ENCODE measurements at places on chromosomes 4 and X. TPM values are rescaled to one million over a fixed set of nuclear protein-coding genes. Genes with fewer than 3 reads are reported as not detected.
A peak's percentile ranks its signal among the peaks of the same experiment; 100 is the strongest.

- no peak for DNase-seq
Observed at GRCh38 chrX:88883200-88883599, 136.2 kb downstream of the CPXCR1 start.

- DNase-seq: no peak
Observed at GRCh38 chrX:153488231-153488914, 6.4 kb upstream of the BGN start.

DNA sequence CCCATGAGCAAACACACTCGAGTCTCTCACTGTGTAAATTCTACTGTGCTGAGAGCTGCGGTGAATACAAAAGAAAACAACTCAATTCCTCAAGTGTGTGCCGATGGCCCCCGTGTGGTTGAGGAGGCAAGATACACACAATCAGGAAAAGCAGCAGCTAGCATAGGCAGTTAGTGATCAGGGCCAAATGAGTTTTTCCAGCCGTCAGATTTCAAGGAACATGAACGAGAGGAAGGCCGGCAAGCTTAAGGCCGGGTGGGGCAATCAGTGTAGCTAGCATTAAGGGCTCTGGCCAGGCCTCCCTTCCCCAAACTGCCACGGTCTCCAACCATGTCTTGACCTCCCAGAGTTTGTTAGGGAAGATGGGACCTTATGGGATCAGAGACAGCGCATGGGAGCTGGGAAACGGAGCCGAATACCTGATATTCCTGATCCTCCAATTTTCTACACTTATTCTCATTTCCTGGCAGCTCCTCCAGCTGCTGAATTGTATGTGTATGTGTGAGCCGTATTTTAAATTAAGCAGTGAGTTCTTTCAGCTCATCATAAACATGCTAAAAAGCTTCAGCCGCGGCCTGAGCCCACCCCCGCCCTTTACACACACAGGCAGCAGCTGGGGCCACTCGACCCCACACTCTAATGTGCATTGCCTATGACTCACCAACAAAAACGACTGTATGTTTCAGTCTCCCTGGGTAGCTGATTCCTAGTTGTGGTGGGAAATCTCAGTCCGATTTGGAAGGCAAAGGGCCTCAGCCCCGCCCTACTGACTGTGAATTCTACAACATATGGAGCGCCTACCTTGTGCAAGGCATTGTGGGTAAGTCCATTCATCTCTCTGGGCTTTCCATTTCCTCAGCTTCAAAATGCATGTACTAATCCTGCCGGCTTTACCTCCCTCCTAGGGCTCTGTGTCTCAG is 59.9 kb downstream of the RTL9 start:
- DNase-seq: peak; percentile 70

Gene DUSP9
- total RNA-seq: not detected

GRCh38 chrX:127764674-127765073 is 287.5 kb downstream of the ACTRT1 start:
- no peak for DNase-seq

DNA sequence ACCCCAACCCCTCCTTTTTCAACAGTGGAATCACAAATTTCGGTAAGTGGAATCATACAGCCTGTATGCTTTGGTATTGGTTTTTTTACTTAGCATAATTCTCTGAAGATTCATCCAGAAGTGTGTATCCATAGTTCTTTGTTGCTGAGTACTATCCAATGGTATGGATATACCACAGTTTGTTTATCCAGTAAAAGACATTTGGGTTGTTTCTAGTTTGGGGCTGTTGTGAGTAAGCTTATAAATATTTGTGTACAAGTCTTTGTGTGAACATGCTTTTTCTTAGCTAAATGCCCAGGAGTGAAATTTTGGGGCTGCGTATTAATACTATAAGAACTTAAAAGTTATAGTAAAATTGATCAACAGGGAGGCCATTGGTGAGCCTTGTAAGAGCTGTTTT is 57.5 kb upstream of the GC start:
- no peak for DNase-seq

GRCh38 chr4:68152411-68152810 is 22.7 kb upstream of the TMPRSS11F start:
- DNase-seq: no peak

Gene TRIM75
- total RNA-seq: not detected

DNA sequence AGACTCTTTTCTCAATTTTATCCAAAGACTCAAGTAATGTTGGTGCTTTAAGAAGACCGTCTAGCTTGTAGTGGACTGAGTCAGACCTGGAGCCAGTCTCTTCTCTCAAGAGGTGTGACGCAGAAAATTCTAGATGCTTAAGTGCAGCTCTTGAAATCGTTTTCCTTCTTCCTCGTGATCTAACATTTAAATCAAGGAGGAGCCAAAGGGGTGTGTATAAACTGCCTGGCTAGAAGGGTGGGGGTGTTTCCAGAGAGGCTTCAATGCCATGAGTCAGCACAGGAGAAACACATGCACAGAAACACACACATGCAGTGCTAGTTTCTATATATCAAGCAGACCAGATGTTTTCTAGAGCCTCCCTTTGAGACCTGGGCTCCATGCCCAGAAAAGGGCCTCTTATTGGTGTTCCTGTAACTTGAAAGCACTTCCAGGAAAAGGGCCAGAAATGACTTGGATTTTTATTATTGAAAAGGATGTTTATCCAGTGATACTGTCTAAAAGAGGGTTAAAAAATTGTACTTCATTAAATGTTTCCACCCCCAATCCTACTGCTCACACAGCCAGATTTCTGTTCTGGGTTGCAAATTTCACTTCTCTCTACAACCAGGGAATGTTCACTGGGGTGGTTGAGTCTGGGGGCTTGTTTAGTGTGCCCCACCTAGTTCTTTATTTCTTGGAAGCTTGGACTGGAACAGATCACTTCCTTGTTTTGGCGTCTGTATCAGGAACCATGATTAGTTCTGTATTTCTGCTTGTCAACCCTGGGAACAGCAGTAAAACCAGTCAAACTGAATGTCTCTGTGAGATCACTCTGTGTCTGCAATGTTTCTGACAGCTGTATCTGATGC is at the start of gene CLIC2:
Gene CLIC2, minus strand, starts transcription at position 129 of the 851 bp plus-strand sequence. CDS start 187 bp downstream, outside the sequence.
- DNase-seq: no peak

Gene NSUN7
- not detected for total RNA-seq

Gene SHISA3
- total RNA-seq: not detected

DNA sequence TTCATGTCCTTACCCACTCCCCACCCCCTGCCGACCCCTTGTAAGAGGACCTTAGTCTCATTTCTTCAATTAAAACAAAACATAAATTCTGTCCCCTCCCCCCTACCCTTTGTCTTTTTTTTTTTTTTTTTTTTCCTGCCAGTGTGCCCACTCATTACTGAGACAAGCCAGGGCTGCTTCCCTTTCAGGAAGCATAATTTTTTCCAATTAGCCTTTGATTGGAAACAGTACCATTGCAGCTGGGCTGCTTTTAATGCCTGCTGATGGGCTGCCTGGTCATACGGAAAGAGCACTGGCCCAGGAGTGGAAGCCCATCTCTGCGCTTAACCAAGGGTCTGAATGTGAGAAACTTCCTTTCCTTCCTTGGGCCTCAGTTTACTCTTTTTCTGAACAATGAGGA is 18.6 kb upstream of the CAPN6 start:
- DNase-seq: no peak

DNA sequence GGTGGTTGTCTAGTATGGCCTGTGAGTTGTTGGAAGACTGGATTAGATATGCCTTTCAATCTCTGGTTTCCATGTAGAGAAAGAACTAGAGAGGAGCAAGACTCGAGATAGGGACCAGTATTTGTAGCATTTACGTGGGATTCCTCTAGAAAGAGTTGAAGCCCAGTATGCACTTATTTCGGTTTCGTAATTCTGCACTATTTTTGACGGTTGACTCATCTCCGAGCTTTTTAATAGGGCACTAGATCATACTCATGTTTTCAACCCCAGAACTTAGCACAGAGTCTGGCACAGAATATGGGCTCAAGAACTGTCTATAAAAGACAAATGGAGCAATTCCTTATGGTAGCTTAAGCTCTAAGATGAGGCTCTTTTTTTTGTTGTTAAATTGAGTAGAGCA is 15.7 kb downstream of the HELT start:
- DNase-seq: no peak

DNA sequence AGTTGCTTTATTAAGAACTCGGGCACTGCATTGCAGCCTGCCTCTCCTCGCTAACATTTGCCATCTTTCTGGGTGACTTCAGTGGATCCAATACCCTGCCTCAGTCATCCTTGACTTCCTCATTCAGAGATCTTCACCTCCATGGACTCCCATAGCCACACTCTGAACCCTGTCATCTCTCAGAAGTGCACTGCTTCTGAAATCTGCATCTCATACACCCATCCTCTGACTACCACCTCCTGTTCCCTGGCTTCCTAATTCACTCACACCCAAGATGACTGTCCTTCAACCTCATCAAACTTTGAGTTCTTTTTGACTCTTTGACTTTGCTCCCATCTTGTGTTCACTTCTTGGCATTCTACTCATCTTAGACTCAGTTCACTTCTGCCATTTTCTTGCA is 25.3 kb upstream of the CYBB start:
- no peak for DNase-seq

GRCh38 chr4:140054861-140055260 is 99.1 kb downstream of the MAML3 start:
- no peak for DNase-seq

Gene CTPS2
- 7.1 TPM for total RNA-seq

Gene ZAR1
- total RNA-seq: not detected

Gene CENPVL3
- not detected for total RNA-seq

DNA sequence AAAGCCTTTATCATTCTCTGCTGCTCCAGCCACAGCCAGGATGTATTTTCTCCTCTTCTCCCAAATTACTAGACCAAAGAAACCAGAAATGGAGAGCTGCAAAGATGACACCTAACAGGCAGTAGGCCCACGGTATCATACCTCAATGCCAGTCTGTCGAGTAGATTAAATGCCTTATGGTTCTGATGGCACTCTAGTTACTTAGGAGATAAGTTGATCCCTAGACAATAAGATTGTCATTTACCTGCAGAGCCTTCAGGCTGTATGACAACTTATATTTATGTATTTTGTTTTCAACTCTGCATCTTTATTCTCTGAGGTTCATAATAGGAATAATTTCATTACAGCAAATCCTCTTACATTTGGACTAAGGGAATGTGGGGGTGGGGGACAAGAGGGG is 262.1 kb downstream of the LDB2 start:
- no peak for DNase-seq

DNA sequence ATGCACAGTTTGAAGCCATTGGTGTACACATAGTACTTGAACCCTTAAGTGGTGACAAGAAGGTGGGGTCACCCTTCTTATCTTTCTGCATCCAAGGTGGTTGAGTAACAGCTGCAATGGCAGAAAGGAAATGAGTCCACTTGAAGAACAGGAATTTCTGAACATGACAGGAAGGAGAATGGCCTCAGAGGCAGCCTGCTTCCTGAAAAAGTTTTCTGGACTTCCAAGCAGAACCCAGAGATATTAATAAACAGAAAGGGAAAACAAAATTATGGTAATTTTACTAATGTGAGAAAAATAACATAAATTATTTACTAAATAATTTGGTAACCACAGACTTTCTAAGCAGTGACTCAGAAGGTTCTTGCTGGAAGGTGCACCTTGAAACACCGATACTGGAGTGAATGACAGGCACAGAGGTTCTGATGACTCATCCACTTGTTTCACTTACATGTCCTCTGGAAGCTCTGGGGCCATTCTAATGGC is 119.9 kb upstream of the HS3ST1 start:
- no peak for DNase-seq

GRCh38 chr4:82688091-82688795 is 110.4 kb downstream of the SCD5 start:
- DNase-seq: no peak

GRCh38 chrX:2928583-2929434 is at the start of gene ARSD:
Gene ARSD (minus strand): TSS chrX:2929339. CDS start chrX:2929275, 64 bp downstream.
- peak; percentile 72 for DNase-seq

DNA sequence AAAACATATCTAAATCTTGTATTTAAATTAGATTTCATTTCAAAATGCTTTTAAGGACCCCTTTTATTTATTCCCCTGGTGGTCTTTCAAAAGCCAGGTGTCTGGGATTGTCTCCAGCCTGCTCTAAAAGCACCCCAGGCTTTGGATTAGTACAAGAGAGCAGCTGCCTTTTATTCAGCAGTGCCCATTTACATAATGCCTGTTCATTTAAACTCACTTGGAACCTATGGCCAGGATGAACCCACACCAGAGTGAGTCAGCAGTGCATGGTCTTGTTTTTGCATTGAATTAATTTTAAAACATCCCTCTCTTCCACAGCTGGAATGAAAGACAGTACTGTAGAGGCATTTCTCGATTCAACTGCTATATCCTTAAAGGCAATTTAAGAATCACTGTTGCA is 64.1 kb upstream of the TENM3 start:
- peak; percentile 9 for DNase-seq

DNA sequence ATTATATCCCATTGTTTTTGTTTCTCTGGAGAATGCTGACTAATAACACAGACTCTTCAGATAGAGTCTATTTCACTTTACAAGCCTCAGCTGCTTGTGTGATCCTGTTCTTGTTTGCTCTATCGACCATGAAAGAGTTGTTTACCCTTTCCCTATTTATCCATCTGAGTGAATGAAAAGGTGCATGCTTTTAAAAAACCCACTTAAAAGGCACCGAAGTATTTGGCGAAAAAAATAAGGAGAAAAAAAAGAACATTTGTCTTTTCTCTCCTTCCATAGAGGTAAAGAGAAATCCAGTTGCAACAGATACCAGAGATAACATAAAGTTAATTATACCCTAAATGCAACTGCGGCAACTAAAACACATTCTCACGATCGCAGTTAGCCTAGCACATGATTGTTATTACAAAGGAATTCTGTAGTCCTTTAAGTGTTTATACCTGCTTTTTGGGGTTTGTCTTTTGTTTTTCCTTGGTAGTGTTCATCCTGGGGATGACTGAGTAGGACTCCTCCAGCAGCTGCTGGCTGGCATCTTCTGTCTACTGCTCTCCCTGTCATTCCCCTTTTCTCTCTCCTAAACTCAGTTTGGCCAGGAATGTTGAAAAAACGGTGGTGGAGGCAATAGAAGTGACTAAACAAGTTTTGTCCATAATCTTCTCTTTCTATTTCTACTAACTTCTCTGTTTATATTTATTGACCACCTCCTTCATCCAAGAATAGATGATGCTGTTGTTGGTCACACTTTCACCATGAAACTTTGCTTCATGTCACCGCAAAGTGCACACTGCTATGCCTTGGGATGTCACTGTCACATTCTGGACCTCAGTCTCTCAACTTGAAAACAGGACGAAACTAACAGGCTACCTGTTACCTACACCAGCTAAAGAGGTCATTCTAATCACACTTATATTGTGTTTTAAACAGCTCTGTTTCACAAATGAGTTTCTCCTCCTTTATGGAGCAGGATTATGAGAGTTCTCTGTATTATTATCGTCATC is 41.9 kb upstream of the FRAS1 start:
- no peak for DNase-seq

DNA sequence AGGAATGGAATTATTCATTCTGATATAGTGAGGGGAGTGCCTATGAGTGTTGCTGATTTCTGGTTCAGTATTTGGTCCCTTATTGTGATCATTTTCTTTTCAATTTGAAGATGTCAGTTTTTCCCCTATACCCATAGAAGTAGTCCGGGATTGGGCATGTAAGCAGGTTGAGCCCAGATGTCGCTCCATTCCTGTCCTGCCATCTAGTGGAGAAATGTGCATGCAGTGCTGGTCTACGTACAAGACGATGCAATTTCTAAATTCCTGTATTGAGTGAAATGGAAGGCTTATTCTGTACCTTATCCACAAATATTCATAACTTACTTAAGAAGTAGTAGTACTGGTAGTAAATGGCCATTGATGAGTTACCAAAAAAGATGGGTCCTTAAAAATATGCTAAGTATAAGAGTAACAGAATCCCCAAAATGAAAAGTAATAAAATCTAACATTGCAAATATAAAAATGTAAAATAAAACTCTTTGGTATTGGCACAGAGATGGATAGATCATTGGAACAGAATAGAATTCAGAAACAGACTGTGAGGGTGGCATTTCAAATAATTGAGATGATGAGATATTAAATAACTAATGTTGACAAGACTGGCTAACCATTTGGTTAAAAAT is 60.9 kb downstream of the UGT8 start:
- peak; percentile 57 for DNase-seq
